ENCODE measurements at places on chromosomes 5 and 9.

DNA sequence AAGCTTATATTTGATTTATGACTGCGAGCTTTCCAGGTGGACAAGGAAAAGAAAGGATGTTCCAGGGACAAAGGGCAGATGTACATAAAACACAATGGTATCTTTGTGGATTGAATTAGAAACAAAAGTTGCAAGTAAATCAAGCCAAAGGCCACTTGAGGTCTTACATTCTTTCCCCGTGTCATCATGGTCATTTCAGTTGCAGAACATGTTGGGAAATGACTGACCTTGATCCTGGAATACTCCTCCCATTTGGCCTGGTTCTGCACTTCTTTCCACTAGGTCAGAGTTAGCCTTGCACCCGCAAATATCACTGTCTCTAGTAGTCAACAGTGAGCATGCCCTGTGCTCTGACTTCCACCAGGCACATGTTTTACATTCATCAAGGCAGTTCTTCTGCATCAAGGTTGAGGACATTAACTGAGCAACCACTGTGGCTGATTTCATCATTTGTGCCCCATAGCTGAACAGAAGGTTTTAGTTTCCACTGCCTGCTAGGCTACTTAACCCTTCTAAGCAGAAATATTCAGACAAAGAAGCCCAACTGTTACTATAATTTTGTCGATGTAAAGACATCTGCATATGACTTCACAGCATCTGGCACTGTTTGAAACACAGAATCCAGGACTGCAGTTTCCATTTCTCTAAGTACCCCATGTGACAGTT is 1161.7 kb upstream of the DMAC1 start:
- no peak for DNase-seq

GRCh38 chr5:128258372-128258771 is 174.8 kb downstream of the SLC12A2 start:
- no peak for DNase-seq

DNA sequence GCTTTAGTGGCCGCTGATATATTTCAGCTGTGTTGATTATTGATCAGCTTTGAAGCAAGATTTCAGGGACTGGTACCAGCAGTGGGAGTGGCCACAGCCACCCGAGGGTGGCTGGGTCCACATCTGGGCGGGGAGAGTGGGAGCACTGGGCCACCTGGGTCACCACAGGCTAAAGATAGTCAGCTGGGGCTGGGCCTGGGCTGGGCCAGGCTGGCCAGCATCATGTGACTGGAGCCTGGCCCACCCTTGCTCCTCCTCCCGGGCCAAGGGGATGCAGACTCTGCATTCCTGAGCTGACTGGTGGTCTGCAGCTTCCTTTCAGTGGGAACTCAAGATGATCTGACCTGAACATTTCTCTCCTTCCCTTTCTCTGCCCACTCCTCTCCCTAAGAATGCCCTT is 27.1 kb downstream of the LARP1 start:
- no peak for DNase-seq

DNA sequence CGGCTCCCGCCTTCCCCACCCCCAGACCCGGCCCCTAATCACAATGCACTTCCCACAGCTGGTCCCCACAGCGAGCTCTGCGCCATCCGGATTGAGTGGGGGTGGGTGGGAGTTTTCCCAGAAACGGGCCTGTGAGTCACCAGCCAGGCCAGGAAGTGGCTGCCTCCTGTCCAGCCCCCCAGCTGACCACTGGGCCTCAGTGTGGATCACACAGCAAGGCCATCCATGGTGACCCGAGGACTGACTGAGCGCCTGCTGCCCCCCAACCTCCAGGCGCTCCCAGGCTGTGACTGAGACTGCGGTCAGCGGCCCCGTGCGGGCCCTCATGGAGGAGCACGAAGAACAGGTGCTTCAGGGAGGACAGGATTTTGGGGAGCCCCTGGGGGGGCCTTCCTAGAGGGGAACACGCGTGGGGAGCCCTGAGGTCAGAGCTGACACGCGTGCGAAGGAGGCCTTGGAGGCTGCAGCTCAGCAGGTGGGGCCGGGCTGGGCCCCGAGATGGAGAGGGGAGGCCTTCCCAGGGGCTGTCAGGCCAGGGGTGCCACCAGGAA is 48.3 kb upstream of the EGFL7 start:
- DNase-seq = no peak

- no peak for DNase-seq
Observed at GRCh38 chr9:134618833-134619447, 22.7 kb upstream of the COL5A1 start.

DNA sequence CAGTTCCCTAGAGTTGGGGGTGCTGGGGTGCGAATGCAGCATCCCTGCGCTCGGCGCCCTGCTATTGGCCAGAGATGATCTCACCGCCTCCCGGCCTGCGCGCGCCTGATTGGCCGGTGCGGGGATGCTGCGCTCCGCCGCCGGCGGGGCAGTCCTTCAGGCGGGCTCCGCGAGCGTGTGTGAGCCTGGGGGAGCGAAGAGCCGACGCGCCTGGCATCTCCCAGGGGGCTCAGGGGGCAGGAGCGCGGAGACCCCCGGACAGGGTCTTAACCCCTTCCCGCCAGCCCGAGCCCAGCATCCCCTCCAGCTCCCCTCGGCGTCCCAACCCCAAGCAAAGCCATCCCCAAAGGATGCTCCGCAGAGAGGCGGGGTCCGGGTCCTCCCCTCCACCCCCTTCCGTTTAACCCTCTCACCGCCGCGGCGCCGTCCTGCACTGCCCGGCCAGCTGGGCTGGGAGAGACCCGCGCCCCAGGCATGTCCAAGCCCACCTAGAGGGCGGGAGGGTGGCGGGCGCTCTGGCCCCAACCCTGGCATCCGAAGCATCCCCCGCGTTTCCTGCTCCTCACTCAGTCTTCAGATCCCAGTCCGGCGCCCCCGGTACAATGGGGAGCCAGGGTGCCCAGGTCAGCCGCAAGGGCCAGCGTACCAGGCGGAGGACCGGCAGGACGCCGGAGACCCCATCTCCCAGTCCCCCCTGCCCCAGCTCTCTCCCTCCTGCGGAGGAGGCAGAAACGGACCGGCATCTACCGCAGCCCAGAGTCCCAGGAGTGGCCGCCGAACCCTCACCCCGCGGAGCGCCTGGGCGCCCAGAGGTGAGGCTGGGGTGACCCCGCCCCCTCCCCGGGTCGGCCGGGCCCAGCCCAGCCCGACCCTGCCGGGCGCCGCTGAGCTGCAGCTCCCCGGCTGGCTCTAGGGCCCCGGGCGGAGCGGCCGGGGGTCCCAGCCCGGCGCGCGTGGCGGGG is 19.3 kb upstream of the TOR2A start:
- DNase-seq = no peak

GRCh38 chr5:132073231-132074013 is at the start of gene CSF2:
TSS of gene CSF2 (plus strand) at chr5:132073789. CDS start at chr5:132073824, 35 bp downstream.
- DNase-seq = no peak

DNA sequence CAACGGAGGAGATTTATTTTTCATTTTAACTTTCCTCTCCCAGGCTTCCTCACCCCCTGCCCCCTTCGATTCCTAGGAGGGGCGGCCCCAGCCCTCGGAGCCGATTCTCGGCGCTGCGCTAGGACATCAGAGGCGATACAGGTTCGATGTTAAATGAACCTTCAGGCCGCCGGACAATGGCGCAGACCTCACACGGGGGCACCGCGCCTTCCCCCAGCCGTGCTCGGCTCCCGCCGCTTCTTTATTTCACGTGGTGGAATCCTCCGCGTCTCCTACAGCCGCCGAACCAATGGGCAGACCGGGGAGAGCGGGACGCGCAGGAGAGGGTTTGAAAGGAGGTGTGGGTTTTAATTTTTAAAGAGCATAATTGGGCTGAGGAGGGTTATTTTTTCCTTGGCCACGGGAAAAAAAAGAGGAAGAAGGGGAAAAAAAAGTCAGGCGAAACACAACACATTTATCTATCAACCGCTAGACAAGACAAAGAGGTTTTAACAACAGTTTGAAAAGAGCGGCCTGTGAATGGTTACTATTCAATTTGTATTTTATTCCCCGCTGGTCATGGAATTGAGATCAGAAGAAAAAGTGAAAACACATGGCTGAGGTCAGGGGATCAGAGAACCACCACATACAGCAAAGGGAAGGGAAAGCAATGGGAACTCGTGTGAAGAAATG is 126.8 kb downstream of the TMEM174 start:
- DNase-seq = no peak

DNA sequence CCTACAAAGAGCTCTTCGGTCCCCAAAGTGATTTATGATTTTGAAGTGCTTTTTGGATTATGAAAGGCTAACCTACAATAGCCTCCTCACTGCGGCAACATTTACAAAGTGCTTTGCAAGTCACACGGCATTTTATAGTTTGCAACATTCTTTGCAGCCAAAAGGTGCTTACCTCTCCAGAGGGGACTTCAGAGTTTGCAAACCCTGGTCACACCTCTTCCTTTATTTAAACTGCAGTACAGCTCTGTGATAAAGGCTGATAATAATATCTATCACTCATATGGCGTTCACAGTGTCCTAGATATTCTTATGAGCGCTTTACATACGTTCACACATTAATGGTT is 20.0 kb upstream of the CRB2 start:
- DNase-seq = no peak

DNA sequence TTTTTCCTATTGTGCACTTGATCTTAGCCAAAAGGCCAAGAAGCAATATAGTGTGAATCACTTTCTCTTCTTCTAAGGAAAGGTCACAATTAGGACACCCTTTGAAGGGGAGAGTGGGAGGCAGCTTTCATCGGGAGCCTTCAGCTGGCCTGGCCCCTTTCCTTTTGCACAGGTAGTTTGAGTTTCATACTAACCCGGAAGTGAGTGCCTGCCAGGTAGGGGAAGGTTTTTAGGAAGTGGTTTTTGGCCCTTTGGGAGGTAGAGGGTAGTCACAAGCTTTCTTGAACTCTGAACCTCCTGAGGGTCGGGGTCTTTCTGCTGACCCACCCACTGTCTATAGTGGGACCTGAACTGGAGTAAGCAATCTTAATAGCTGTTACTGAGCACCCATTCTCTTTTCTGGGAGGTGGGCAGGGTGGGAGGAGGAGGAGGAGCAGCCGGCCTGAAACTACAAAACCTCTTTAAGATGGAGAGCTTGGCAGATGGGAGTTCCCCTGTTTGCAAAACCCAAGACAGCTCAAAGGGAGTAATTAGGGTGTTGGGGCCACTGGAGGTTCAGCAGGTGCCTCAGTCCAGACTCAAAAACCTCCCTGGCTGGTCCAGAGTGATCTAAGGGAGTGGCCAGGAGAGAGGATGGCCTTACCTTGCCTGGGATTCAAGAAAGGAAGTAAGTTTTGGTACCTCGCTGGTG is 6.0 kb downstream of the LARP1 start:
- DNase-seq = no peak

DNA sequence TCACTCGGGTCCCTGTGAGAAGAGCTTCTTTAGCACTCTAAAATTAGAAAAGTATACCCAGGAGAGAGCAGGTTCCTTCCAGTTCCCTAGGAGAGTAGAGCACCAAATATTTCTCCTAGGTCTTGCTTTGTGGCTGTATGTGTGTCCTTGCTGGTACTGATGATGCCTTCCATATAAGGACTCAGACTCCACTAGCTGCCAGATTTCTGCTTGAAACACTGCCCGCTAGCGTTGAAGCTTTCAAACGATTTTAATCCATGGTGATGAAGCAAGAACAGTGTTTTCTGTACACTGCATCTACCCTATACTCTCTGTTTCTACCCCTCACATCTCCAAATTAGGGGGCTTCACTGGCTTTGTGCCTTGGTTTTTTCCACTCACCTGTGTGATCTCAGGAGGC is 2.4 kb upstream of the SMC2 start:
- no peak for DNase-seq

DNA sequence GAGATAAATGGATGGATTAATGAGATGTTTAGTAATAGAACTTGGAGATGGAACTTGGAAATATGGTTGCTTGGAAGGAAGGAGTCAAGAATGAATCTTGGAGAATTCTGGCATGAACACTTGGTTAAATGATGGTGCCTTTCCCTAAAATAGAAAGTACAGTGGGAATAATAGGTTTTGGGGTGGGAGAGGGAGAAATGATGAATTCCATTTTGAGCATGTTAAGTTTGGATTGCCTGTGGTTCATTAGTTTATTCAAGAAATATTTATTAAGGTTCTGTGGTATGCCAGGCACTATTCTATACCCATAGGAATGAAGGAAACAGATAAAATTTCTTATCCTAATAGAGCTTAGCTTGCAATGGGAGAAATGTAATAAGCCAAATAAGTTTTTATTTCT is 58.4 kb downstream of the PBX3 start:
- no peak for DNase-seq

- DNase-seq = no peak
Observed at GRCh38 chr9:114174876-114175771, 19.8 kb downstream of the COL27A1 start.

DNA sequence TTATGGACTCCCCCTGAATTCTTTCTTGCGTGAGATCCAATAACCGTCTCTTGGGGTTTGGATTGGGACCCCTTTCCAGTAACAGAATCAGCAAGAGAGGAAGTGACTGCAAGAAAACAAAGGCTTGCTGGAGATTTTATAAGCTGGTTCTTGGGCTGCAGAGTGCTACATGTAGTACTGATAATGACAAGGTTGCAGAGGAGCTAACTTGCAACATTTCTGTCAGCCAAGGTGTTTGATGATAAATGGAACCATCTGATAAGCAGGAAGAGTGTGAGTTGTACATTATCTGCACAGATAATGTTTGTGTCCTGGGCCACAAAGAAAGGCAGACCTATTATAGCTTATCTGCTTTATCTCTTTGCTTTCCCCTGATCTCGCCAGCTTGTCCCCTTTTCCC is 37.1 kb downstream of the DNAJB5 start:
- no peak for DNase-seq

DNA sequence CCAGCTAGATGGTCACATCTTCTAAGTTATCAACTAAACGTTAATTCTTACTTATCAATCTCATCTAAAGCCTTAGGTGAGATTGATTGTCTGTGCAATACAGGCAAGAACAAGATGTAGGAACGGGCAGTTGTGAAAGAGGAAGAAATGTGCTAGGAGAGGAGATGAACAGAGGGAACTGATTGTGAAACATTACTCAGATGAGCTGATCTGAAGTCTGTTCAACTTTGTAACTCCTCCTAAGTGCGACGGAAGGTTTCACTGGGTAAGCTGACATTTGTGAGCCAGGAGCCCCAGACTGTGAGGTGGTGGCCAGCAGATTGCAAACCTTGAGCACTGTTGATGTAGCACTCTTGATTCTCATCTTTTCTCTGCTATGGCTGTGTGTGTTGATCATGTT is 204.1 kb downstream of the CD180 start:
- DNase-seq = no peak

- no peak for DNase-seq
Observed at GRCh38 chr5:108003178-108003577, 332.4 kb upstream of the EFNA5 start.
